GM23248 (cell line): ENCODE measurements at places on chromosomes 6 and 20. TPM values are rescaled to one million over a fixed set of nuclear protein-coding genes. Genes with fewer than 3 reads are reported as not detected.

Gene B3GALT4
- total RNA-seq: 2.6 and 2.7 TPM in 2 replicates

Gene IPCEF1
- not detected in 2 replicates for total RNA-seq

Gene CAPN11
- total RNA-seq: under 0.01 TPM in 1 of 2 replicates, not detected in the other

Gene SLC4A11
- 0.63 and 0.65 TPM in 2 replicates for total RNA-seq

Gene HAO1
- not detected in 2 replicates for total RNA-seq

DNA sequence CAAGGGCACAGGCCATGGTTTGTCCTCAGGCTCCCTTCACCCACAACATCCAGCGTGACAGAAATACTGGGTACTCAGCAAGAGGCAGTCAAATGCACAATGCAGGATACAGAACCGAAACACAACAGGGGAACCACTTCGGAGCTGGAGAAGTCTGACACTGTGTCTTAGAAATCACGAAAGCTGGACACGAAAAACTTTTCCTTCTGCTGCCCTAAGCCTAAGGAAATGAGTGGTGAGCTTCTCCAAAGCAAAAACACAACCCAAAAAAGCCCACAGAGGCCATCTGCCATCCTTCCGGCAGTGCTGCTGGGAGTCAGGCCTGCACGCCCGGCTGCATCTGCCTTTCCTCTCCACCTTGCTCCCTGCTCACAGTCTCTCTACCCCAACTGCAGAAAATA, 106.3 kb downstream of the SLC23A2 start:
- H3K4me1 ChIP-seq: peaks cover 11% of the 10 kb centered on the region
- DNase-seq: no peak
- H3K27me3 ChIP-seq: no peaks in the 10 kb centered on the region

- H3K36me3 ChIP-seq: no peaks in the 10 kb centered on the region
- no peak overlapping the region for H3K4me3 ChIP-seq
- H3K27me3 ChIP-seq: no peaks in the 10 kb centered on the region
- no peaks in the 10 kb centered on the region for H3K4me1 ChIP-seq
Observed at GRCh38 chr6:127022302-127022701, 96.2 kb upstream of the RSPO3 start.

DNA sequence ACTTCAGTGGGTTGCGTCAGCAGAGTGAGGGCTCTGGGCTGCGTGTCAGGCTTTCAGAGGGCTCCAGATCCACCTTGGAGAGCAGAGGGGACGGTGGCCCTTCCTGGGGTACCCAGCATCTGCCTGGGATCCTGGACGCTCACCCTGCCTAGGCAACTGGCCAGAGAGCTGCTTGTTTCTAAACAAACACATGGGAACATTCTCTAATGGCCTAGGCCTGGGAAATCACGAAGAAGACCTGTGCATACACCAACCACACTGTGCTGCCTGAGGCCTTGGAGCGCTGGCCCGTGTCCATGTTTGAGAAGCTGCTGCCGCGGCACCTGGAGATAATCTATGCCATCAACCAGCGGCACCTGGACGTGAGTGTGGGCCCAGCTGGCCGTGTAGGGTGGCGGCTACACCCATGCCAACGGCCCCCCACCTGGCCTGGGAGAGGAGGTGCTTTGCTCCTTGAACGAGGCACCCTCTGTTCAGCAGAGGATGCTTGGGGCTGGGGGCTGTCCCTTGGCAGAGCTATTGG, 32.2 kb downstream of the PYGB start:
- H3K4me3 ChIP-seq: no peak overlapping the region
- H3K36me3 ChIP-seq: peaks cover 4% of the 10 kb centered on the region; the same call in 1 of the 2 replicates
- no peaks in the 10 kb centered on the region for H3K4me1 ChIP-seq
- DNase-seq: no peak
- no peak overlapping the region for H3K27ac ChIP-seq

GRCh38 chr6:154980273-154981078, 14.6 kb upstream of the TIAM2 start:
- no peaks in the 10 kb centered on the region for H3K4me1 ChIP-seq
- no peak for DNase-seq
- no peaks in the 10 kb centered on the region for H3K36me3 ChIP-seq
- H3K4me3 ChIP-seq: no peak overlapping the region

DNA sequence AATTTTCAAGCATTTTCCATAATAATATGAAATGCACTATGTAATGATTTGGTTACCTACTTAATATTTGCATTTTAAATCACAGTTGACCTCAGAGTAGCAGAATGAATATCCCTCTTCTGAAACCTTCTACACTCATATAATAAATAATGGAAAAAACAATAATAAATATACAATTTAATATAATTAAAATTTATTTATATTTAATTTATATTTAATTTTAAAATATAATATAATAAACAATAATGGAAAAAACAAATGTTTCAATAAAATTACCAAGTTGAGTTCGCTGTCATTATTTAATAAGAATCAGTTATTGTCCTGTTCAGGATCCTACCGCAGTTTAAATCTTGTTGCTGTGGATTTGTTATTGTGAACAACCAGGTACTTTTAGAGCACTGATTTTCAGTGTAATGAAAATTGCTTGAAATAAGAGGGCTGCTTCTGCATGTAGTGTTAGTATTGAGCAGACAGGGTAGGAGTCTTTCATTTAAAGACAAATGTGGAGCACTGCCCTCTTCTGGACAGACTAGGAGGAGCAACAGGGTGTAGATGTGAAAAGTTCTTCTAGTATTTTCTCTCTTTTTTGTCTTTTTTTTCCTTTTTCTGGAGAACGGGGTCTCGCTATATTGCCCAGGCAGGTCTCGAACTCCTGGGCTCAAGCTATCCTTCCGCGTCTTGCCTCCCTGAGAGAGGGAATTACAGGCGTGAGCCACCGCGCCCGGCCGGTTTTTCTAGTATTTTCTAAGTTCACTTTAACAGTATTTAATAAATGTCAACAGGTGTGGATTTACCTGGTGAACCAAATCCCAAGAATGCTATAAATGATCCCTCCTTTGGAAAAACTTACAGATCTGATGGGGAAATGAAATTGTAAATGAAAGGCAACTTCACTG, 13.6 kb downstream of the TRAPPC3L start:
- H3K27me3 ChIP-seq: no peaks in the 10 kb centered on the region
- H3K36me3 ChIP-seq: no peaks in the 10 kb centered on the region
- peak; percentile 81 for DNase-seq
- peaks cover 12% of the 10 kb centered on the region for H3K4me1 ChIP-seq
- no peak overlapping the region for H3K4me3 ChIP-seq

- peaks cover 18% of the 10 kb centered on the region for H3K27me3 ChIP-seq
- no peak overlapping the region for H3K4me3 ChIP-seq
- DNase-seq: peak; percentile 29
- no peaks in the 10 kb centered on the region for H3K36me3 ChIP-seq
Observed at GRCh38 chr20:57464642-57465211, 60.2 kb downstream of the CTCFL start.

GRCh38 chr20:40942775-40943174, 85.8 kb upstream of the TOP1 start:
- no peak for DNase-seq
